ENCODE measurements at places on chromosomes 12 and 14.

GRCh38 chr14:21917699-21918436, 244.2 kb upstream of the OR4E1 start:
- no peak for DNase-seq

DNA sequence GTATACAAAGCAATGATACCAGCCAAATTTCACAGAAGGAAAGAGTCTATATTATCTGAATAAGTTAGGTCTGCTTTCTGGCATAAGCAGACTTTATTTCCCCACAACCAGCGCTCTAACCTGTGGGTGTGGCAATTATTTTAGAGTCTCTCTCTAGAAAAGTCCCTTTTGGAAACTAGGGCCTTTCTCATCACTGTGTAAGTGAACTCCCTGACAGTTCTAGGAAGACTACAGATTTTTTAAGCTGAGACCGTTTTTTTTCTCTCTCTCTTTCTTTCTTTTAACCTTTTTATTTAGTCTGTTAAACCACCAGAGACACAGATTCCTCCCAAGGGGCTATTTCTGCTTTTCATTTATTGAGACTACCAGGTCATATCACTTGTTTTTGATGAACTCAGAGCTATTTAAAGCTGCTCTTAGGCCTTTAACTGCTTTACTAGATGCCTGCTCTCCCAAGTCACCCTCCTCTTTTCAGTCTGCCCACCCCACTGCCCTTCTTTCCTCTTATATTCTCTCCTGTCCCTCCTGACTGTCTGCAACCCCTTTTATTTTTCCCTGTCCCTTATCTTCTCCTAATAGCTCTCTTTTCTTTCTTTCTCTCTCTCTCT, 69.2 kb upstream of the ARHGAP5 start:
- no peak for DNase-seq

GRCh38 chr14:68639000-68639757, 153.7 kb downstream of the ZFP36L1 start:
- no peak for DNase-seq

DNA sequence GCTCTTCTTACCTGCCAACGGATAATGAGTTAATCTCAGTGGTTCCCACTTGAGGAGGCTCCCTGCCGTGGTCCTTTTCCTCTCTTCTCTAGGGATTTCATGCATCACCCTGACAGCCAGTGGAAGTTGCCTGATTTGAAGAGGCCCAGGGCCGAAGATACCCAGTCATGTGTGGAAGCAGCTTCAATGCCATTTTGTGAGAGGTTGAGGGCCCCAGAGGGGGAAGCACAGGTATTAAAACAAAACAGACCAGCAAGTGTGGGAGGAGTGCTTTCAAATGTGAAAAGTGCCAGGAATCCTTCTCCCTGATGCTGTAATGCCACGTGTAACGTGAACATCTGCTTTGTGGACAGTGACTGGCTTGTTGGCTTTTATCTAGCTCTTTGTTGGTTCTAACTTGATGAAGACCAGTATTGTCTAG, 1.5 kb downstream of the TCP11L2 start:
- no peak for DNase-seq

GRCh38 chr12:13091832-13092231, 11.6 kb downstream of the GSG1 start:
- no peak for DNase-seq
